GM23338 (cell line): ENCODE measurements at places on chromosomes 16 and 17.
A peak's percentile ranks its signal among the peaks of the same experiment; 100 is the strongest.

DNA sequence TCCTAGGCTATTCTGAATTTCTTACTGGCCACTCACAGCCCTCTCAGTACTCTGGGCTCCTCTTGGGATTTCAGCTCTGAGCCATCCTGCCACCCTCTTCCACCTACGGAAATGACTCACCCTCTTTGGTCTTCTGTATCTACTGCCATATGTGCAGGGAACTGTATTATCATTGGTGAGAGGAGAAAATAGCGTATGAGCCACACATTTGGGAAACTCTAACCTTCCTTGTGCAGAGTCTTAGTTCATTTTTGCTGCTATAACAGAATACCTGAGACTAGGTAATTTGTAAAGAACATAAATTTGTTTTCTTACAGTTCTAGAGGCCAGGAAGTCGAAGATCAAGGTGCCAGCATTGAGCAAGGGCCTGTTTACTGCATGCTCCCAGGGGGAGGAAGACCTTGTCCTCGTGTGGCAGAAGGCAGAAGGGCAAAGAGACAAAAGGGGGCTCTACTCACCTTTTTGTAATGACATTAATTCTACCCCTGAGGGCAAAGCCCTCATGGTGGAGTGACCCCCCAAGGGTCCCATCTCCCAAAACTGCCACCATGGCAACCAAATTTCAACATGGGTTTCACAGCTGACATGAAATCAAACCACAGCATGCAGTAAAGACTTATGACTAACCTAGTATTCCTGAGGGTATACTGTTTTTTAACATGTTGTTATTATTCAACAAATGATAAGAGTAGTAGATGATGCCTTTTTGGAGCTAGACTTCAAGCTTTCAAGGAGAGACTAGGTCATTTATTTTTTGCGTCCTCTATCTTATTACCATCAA is 191.8 kb downstream of the PRKCA start:
- no peak for DNase-seq

- DNase-seq, result no peak
Observed at GRCh38 chr17:49942947-49943346, 26.0 kb upstream of the DLX4 start.

DNA sequence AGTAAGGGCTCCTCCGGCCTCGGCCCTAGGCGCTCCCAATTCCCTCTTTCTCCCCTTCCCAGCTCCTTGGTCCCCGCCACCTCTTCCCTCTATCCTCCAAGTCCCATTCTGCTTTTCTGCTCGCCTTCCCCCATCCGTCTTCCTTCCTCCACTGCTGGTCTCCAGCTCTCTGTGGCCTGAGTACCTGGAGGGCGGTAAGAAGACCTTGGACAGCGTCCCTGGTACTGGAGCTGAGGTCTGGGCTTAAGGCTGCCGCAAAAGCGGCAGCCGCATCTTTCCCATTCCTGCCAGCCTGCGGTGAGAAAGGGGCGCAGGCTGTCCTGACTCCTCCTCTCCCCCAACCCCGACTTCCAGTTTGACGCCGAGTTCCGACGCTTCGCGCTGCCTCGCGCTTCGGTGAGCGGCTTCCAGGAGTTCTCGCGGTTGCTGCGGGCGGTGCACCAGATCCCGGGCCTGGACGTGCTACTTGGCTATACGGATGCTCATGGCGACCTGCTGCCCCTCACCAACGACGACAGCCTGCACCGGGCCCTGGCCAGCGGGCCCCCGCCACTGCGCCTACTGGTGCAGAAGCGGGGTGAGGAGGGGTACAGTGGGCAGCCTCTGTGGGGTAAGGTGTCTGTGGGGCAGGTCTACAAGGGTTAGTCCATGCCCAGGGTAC is 471 bp downstream of the PARD6A start:
- DNase-seq, result peak; percentile 86

DNA sequence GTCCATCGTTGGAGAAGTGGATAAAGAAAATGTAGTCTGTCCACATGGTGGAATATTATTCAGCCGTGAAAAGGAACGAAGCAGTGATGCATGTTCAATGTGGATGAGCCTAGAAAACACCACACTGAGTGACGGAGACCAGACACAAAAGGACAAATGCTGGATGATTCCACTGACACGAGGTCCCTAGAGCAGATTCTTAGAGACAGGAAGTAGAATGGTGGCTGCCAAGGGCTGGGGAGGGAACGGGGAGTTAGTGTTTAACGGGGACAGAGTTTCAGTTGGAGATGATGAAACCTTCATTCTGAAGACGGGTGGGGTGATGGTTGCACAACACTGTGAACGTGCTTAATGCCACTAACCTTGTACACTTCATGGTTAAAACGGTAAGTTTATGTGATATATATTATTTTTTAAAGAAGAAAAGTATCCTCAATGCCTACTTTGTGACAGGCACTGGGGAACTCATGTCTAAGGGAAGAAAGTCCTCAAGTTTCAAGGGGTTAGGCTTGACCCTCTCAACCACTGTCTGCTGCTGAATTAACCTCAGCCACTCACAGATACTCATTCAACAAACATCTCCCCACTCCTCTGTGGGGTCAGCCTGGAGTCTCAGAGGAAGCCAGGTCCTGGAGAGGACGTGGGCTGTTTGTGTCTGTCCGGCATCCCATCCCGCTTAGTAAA is 17.6 kb downstream of the C16orf74 start:
- no peak for DNase-seq

GRCh38 chr17:33954597-33954996 is 300.5 kb upstream of the CCL2 start:
- DNase-seq, result no peak
